CMK (cell line): ENCODE measurements at places on chromosomes 2 and 18.

DNA sequence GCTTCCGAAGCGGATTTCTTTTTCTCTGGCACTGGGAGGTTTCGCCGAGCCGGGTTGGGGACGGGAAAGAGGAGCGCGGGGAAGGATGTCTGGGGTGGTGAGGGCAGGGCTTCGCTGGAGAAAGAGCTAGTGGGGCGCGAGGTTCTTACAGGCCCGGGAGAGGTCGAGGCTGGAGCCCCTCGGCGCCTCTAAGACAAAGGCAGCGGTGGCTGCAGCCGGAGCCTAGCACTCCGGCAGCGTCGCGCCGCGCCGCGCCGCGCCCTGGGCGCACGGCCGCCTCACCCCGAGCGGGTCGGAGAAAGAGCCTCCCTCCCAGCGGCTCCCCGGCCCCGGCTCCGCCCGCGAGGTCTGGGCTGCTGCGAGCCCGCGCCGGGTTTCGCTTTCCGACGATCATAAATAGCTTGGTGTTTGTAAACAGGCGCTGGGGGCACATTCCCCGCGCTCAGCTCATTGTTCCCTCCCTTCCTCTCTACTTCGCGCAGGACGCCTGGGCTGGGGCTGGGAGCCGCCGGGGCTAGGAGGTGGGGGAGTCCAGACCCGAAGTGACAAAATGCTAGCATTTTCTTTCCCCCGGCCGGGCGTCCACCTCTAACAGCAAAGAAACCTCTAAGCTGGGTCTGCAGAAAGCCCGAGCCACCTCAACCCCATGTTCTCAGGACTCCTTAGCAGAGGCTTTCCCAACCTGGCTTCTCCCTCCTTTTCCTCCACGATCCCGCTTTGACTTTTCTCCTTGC, 813 bp upstream of the MEIS1 start:
- peak; percentile 21 for DNase-seq

- DNase-seq, result no peak
Observed at GRCh38 chr2:28394997-28395333, 2.3 kb downstream of the FOSL2 start.

DNA sequence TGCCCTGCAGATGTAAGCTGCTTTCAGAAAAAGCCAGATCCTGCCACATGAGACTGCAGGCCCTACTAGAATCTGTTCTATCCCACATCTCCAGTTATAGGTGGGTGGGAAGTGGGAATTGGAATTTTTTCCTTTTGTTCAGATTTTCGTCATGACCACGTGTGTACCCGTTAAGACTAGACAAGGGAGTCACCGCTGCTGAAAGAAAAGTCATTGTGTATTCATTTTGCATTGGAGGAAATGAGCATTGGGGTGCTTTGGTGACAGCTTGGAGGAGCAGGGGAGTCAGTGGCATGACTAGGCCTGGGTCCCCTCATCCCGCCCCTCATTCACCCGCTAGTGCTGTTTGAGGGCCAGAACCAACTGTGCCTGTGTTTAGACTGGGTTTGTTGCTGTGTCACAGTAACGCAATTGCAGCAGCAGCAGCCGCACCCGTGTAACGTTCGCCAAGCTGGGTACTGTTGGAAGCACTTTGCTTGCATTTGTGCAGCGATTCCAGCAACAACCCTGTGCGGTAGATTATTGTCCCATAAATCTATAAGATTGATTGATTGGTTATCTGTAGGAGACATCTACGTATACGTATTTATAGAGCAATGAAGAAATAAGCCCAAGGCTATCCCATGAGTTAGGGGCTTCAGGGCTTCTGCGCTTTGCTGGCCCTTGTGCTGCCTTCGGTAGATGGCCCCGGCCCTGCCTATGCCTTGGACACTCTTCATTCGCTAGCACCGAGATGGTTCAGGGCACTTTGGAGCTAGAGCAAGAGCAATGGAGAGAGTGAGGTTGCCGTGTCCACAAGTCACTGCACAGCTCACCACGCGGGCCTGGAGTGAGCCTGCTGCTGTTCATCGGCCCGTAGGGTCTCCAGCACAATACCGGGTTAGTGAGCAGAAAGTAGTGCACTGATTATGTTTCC, 194.9 kb downstream of the AGAP1 start:
- no peak for DNase-seq

- no peak for DNase-seq
Observed at GRCh38 chr2:37997629-37998028, 72.5 kb downstream of the RMDN2 start.

GRCh38 chr2:205477016-205477705, 205.1 kb upstream of the NRP2 start:
- DNase-seq, result no peak

GRCh38 chr18:37669991-37670534, 104.5 kb upstream of the CELF4 start:
- no peak for DNase-seq

DNA sequence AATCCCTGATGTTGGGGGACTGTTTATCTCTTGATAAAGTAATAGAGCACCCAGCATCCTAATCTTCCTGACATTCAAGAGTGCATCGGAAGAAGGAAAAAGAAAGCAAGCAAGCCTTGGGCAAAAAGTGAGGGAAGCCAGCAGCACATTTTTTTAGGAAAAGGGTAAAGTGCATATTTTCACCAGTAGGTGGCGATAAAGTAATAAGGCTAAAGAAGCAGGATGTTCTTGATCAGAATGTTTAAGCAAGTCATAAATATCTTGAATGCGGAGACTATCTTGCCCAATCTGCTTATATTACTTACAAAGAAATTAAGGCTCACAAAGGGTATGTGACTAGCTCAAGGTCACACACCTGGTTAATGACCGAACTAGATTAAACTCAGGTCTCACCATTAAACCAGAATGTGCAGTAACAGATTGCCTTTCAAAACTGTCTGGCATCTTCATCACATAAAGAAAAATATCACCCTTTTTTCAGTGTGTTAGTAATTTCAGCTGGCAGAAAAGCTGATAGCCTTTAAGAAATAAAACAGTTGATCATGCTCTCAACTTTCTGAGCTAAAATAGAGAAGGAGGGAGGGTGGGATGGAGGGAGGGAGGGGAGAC, 83.8 kb downstream of the VIT start:
- DNase-seq, result peak; percentile 32

- DNase-seq, result no peak
Observed at GRCh38 chr2:237701033-237701858, 73.9 kb downstream of the LRRFIP1 start.

- DNase-seq, result no peak
Observed at GRCh38 chr18:26453386-26453901, 94.9 kb downstream of the KCTD1 start.

DNA sequence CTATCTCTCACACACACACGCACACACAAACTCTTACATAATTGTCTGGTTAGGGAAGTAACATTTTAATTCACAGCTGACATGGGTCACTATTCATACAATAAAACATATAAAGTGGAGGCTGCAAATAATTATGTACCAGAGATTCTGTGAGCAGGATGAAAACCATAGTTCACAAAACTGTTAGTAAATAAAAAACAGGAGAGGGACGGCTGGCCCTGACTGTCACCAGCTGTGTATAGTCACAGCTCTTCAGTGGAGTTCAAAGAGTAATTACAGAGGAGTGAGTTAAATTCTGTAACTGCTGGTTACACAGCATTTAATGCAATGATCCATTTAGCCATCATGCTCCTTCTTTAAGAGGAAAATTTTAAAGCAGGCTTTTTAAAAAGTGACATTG, 76.9 kb downstream of the NRXN1 start:
- no peak for DNase-seq

DNA sequence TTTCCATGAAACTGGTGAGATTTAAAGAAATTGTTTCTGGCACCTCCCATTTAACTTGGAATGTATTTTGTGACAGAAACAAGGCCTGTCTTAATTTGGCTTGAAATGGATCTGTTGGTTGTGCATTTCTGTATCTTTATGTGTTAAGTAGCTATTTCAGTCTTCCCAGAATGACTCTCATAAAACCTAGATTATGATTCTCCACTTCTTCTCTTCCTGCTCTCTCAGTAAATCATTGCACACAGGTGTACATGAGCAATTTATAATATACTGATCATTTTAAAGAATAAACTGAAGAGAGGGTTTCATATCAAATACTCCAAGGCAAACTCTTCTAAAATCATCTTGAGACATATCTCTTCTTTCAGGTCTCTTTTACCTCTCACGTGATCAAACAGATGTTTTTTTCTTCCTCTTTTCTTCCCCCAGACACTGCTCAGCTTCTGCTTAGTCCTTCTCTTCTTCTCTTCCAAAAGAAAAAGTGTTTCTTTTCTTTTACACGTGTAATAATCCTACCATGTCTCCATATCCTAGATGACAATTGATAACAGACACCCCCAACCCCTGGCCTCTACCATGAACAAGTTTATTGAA, 112.0 kb downstream of the PPP1R1C start:
- no peak for DNase-seq

GRCh38 chr2:185802926-185803325, 64.3 kb downstream of the FSIP2 start:
- no peak for DNase-seq

- DNase-seq, result no peak
Observed at GRCh38 chr2:17892770-17893534, 14.5 kb downstream of the KCNS3 start.

- no peak for DNase-seq
Observed at GRCh38 chr18:55317864-55318263, 270.1 kb downstream of the TCF4 start.

GRCh38 chr2:238776003-238776760, 71.7 kb upstream of the TWIST2 start:
- no peak for DNase-seq

DNA sequence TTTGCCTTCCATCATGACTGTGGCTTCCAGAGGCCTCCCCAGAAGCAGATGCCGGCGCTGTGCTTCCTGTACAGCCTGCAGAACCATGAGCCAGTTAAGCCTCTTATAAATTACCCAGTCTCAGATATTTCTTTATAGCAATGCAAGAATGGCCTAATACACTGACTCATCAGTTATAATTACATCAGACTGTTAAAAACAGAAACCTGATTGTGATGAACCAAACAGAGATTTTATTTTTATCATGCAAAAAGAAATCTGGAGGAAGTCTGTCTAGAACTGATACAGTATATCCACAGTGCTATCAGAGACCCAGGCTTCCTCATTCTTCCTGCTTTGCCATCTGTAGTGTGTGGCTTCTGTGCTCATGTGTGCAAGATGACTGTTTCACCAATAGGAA, 93.4 kb upstream of the MEX3C start:
- peak; percentile 46 for DNase-seq

DNA sequence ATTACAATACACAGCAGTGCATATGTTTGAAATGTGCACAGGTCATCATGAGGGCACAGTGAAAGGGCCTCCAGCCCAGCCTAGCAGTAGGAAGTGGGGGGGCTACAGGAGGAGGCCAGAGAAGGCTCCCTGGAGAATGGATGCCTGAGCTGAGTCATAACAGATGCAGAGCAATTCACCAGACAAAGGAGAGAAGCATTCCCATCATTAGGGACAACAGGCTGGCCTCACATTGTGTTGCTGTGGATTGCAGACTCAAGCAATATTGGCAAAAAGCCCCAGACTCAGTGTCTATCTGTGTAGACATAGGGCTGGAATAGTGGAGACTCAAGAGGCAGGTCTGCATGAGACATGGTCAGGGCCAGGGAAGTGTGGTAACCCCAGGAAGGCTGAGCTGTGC, 329.9 kb downstream of the DLGAP1 start:
- DNase-seq, result no peak

GRCh38 chr18:25164848-25165811, 186.8 kb downstream of the ZNF521 start:
- DNase-seq, result no peak

DNA sequence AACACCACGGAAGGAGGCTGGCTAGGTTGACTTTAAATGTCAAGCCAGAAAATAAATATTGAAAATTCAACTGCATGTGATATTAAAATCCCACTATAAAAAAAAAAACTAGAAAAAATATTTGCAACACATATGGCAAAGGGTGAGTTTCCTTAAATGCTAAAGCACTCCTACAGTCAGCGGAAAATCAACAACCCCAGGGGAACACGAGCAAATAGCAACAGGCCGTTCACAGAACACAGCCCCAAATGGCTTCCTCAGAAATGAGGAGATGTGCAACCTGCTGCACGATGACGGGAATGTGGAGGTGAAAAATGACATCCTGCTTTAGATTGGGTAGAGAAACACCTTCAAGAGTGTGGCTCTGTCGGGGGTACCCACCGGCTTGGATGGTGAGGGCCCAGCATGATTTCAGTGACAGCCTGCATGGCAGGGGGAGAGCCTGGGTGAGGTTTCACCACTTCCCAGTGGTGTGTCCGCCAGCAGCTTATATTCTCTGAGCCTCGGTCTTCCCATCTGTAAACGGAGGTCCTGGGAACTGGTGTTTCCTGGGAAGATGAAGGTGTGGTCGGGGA, 157.9 kb upstream of the GLI2 start:
- no peak for DNase-seq

DNA sequence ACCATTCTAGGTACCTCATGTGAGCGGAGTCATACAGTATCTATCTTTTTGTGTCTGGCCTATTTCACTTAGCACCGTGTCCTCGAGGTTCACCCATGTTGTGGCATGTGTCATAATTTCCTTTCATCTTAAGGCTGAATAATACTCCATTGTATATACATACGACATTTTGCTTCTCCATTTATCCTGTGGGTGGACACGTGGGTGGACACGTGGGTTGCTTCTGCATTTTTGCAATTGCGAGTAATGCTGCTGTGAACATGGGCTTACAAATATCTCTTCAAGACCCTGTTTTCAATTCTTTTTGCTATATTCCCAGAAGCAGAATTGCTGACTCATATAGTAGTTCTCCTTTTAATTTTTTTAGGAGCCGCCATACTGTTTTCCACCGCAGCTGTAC, 243.6 kb upstream of the EPAS1 start:
- DNase-seq, result no peak

- no peak for DNase-seq
Observed at GRCh38 chr18:75057169-75057960, 151.6 kb downstream of the PTGR3 start.

DNA sequence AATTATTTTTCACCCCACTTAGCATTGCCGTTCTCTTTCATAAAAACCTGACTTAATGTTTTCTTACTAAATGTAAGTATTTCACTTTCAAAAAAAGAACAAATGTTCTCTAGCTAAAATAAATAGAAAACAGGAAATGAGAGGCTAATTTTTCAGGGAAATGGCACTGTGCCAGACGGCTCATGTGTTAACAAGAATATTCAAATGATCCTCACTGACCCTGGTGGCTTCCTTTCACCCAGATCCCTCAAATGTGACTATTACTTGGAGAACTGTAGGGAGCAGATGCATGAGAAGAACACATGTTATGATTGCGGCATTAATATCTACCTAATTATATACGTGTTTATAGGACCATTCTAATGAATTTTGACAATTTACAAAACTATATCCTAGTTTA, 827.7 kb downstream of the SOCS6 start:
- DNase-seq, result no peak

DNA sequence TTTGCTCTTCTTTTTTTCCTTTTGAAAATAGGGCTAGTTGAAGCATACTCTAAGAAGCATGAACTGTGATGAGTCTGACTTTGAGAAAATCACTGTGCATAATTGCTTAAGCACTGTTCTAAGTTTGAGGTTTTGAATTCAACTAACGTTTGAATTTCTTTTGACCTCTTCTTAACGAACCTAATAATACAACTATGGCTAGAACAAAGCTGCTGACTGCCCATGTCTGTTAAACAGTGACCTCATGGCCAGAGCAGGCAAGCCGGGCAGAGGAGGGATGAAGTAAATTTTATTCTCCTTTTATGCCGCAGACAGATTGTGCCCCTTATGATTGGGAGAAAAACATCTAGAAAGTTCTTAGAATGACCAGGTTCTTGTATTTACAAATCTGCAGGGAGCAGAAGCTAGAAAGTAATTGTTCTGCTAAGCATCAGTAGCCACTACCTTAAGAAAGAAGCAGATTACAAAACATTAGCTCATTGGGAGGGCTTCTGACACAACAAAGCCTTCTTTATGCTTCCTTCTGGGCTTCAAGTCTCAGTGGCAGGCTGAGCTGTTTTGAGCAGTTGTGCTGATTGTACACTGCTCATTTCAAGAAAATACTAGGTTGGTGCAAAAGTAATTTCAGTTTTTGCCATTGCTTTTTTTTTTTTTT, 97.8 kb upstream of the RASGRP3 start:
- no peak for DNase-seq
